Cerebellum (tissue), 4 donors: ENCODE measurements at places on chromosomes 5 and 9. TPM values are rescaled to one million over a fixed set of nuclear protein-coding genes. Genes with fewer than 3 reads are reported as not detected.

DNA sequence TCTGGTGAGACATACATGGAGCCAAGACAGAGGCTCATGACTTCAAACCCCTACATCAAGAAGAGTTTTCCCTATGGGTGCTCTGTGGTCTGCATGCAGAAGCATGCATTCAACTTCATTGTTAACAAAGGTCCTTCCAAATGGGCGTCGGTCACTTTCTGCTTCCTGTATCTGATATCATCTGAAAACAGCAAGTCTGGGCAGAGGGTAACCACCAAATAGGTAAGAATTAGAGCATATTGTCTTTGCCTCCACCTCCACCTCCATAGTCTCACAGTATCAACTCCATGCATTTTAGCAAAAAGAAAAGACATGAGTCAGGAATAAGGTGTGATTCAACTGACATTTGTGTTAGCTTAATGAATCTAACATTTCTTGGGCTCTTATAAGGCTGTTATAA, 462.9 kb downstream of the DMRT2 start:
- DNase-seq = no peak

DNA sequence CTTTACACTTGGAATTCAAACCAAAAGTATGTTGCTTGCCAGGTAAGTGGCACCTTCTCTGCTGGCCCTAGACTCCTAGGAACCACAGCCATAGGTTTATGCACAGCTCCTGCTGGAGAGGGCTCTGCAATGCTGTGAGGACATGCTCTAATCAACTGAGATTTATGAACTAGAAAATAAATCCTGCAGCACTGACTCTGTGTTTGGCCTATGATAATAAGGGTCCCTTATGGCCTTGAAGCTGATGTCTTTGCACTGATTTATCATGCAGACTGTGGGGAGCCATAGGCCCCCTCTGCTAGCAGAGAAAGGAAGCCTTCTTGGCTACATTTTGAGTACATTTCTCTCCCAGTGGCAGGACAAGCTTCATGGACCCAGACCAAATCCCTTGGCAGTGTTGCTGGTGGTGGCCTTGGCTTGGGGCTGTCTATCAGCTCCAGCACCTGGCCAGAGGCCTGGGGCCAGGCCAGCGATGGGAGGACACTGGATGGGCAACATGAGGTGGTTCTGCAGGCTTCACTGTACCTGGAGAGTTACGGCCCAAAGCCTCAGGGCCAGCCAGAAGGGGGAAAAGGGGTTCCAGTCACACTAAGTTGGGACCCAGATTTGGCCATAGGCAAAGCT, 178.0 kb downstream of the SEMA6A start:
- DNase-seq = no peak

GRCh38 chr5:107671742-107672210, 1.0 kb upstream of the EFNA5 start:
- DNase-seq = peak; percentile 12

Gene PCA3
- 1.2 TPM for total RNA-seq

GRCh38 chr9:133347515-133347984, 381 bp downstream of the MED22 start:
- DNase-seq = no peak

DNA sequence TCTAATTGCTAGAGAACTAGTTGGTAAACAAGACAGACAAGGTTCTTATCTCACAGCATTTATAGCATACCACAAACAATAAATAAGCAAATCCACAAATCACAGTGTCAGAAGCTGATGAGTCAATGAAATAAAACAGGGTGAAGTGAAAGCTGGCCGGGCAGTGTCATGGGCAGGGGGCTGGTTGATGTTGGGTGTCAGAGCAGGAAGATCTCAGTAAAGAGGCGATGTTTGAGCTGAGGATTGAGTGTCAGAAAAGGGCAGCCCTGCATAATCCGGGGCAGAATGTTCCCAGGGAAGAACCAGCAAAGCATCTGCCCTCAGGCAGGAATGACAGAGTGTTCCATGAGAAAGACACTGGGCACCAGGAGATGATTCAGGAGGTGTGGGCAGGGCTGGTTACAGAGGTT, 183.4 kb downstream of the GOLPH3 start:
- no peak for DNase-seq

- DNase-seq = peak; percentile 1
Measured at GRCh38 chr9:3863111-3863528, 337.3 kb upstream of the RFX3 start.

DNA sequence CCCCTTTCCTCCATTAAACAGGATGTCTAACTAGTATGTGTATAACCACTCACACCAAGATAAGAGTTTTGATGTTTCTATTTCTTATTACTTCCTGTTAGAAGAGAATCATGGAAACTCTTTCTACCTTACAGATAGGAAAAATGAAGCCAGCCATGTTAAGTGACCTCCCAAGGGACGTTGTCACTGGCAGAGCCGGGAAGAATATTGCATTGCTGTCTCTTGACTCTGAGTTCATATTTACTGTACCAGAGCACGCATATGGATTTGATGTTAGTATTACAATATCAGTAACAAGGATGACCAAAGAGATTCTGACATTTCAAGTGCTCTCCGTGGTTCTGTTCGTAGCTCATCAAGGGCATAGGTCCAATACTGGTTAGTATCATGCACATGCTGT, 12.5 kb upstream of the C5orf63 start:
- no peak for DNase-seq

GRCh38 chr9:136947955-136948510, 3.0 kb downstream of the C8G start:
- DNase-seq = peak; percentile 67

Gene CNTNAP3
- 18.4 TPM for total RNA-seq

GRCh38 chr9:27421577-27421976, 102.5 kb upstream of the IFNK start:
- no peak for DNase-seq

- DNase-seq = peak; percentile 70
Measured at GRCh38 chr9:706606-707459, 134.7 kb upstream of the DMRT1 start.

Gene SPAAR
- 1.1 TPM for total RNA-seq

Gene LOX
- total RNA-seq = 3.3 TPM

DNA sequence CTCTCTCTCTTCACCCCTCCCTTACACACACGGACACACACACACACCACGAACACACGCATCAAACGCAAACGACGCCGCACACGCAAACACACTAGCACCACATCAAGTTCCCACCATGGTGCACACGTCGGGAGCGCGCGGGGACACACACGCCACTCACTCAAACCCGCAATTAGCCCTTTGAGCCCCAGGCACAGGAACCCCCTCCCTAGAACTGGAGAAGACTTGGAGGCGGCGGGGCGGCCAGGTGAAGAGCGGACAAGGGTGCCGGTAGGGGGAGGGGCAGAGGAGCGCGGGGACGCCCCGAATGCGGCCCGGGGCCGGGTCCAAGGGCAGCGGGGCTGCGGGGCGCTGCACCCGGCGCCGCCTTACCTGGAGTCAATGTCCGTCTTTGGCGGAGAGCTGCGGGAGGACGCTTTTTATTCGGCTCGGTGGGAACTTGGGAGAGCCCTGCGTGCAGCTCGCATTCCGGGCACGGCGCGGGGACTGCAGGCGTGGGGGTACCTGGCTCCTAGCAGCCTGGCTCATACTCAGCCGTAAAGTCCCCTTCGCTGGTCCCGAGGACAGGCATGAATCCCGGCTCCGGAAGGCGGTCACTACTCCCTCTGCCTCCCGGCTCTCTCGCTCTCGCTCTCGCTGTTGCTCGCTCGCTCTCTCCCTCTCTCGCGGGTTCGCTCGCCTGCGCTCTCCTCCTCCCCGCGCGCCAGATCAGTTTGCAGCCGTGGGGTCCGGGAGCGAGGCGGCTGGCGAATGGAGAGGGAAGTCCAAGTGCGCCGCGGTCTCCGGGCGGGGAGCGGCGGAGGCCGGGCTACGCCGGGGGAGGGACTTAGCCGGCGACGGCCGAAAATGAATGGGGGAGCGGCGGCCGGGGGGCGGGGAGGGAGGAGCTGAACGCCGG, at the start of gene BRINP1:
BRINP1 (minus strand) TSS at position 755 of the 901 bp plus-strand sequence. CDS start 56,080 bp downstream, outside the sequence.
- peak; percentile 94 for DNase-seq

GRCh38 chr9:89634995-89635742, 30.4 kb downstream of the GADD45G start:
- no peak for DNase-seq

Gene SLC34A1
- total RNA-seq = not detected

DNA sequence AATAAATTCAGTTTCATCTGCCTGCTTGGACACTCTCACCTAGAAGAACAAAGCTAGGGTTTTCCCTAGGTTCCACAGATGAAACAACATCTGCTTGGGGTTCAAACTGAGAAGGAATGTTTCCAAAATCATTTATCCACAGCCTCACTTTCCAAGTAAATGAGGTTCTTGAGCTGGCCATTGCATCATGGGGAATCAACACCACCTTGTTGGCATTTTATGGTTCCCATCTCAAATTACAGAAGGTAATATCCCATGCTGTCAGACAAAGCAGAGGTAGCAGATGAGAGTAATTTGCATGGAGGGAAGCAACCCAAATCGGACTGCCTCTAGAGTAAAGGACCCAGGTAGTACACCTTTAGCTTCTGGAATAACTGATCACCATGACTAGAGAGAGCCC, 10.5 kb upstream of the NR4A3 start:
- DNase-seq = no peak

DNA sequence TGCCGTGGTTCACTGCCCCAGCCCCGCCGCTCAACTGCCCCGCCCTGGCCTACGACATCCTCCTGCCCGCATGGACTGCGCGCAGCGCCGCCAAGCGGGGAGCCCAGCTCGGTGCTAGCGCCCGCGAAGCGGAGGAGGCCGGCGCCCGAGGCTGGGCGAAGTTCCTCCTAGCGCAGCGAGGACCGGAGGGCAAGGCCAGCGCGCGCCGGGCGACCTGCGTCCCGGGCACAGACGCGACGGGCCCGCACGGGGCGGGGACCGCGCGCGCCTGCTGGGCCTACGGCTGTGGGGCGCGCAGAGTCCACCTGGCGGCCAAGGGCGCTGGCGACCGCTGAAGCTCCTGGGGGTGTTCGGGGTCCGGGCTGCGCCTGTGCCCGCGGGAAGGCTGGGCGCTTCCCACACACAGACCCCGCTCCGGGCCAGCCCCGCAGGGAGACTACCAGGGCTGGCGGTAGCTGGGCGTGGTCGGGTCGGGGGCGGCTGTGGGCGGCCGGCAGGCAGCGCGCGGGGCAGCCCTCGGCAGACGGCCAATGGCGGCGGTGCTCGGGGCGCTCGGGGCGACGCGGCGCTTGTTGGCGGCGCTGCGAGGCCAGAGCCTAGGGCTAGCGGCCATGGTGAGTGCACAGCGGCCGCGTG, at the start of gene PCBD2:
PCBD2 (plus strand) TSS at position 522 of the 636 bp plus-strand sequence; CDS start at position 531, 9 bp downstream.
- DNase-seq = peak; percentile 85

Gene MYOT
- total RNA-seq = 0.18 TPM

DNA sequence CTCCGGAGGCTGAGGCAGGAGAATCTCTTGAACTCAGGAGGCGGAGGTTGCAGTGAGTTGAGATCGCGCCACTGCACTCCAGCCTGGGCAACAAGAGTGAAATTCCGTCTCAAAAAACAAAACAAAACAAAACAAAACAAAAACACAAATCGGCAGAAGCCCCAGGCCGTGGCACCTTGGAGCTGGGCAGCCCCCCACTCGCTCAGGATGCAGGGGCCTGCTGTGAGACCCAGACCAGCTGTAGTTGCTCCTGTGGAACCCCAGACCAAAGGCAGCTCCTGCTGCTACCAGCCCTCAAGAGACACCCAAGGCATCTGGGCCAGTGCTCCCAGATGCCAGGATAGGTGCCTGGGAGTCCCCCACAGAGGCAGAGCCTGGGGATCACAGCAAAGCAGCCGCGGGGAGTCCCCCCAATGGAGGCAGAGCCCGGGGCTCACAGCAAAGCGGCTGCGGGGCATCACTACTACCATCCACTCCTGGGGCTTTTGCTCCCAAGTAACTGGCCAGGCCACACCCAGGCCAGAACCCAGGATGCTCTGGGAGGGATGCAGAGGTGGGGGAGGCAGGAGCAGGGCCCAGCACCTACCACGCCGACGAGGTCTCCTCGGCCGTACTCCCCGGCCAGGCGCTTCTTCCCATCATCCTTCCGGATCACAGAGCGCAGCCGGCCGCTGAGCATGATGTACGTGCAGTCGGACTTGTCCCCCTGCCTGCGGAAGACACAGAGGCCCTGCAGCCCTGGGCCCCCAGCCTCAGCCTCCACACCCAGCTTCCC, 37.7 kb upstream of the NSMF start:
- no peak for DNase-seq

Gene BTNL8
- total RNA-seq = not detected

- DNase-seq = no peak
Measured at GRCh38 chr9:37751186-37751585, 2.4 kb upstream of the TRMT10B start.

Gene SHC3
- total RNA-seq = 28.3 TPM

- DNase-seq = no peak
Measured at GRCh38 chr5:103821361-103821760, 258.8 kb upstream of the NUDT12 start.

Gene TTF1
- total RNA-seq = 8.5 TPM

GRCh38 chr5:174735498-174736330, 11.3 kb downstream of the MSX2 start:
- no peak for DNase-seq

DNA sequence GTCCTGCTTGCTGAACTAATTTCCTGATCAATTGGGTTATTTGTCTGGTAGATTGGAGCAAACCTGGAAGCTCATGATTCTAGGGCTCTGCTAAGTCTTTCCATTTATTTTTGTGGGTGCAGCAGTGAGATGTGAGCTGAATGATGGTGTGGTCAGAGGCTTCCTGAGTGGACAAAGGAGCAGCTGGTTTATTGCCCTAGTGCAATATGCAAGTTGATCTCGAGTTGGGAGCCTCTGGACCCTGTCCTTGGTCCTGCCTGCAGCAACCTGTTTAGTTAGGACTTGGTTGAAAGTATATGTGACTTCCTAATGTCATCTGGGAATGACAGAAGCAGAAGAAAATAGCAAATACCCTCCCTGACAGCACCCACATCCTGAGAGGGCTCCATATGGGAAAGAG, 4.2 kb upstream of the UNC5A start:
- no peak for DNase-seq

- DNase-seq = no peak
Measured at GRCh38 chr9:129640086-129640870, 1.7 kb downstream of the ASB6 start.

DNA sequence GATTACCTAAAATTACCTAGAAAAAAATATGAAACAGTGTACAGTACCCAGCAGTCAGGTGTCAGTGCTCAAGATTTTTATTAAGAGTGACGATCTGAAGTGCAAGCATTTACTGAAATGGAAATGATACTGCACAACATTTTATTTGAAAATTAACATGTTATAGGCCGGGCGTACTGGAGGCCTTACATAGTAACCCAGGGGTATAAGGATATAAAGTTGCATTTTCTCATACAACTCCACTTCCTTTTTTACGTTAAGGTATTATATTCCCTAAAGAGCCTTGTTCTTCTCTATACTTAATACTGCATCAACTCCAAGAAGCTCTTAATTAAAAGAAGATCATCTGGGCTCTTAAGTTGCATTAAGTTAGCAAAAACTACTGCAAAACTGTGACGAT, 3.3 kb downstream of the MAT2B start:
- DNase-seq = no peak

GRCh38 chr9:132748450-132748849, 78.2 kb downstream of the GTF3C4 start:
- DNase-seq = peak; percentile 38

DNA sequence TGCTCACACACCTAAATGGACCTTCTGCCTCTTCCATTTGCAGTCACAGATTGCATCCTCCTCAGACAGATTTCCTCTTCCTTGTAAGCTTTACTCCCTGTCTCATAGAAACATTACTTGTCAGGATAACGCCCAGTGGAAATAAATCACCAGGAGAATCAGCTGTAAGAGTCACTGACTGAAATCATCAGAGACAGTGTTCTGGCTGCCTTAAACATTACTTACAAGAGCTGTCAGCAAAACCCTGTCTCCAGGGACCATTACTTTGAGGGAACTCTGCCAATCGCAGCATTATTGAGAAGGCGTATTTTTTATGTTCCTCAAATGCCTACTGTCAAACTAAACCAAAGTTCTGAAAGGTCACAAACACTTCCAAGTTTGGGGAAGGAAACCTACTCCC, 5.9 kb downstream of the DPYSL3 start:
- DNase-seq = no peak

Gene CXCL14
- total RNA-seq = 0.73 TPM
